Renal cortical epithelial cell (primary cell): ENCODE measurements at places on chromosomes 11 and 22. TPM values are rescaled to one million over a fixed set of nuclear protein-coding genes. Genes with fewer than 3 reads are reported as not detected.

Gene TMEM25
- total RNA-seq, result 35.9 and 72.0 TPM in 2 replicates

Gene OR52I1
- total RNA-seq, result not detected in 2 replicates

Gene TIMP3
- total RNA-seq, result 5.4 and 11.1 TPM in 2 replicates

Gene TMPRSS6
- not detected in 2 replicates for total RNA-seq

Gene CPT1B
- total RNA-seq, result 4.0 and 14.6 TPM in 2 replicates
